ENCODE measurements at places on chromosomes 1 and 21. TPM values are rescaled to one million over a fixed set of nuclear protein-coding genes. Genes with fewer than 3 reads are reported as not detected.

Gene SMPDL3B
- not detected for total RNA-seq

Gene CASQ2
- total RNA-seq, result not detected

Gene RHCE
- total RNA-seq, result 1.0 TPM

Gene AGT
- 2.7 TPM for total RNA-seq
